Activated CD4-positive, CD25-positive, alpha-beta regulatory T cell (primary cell): ENCODE measurements at places on chromosomes 2 and 18.

DNA sequence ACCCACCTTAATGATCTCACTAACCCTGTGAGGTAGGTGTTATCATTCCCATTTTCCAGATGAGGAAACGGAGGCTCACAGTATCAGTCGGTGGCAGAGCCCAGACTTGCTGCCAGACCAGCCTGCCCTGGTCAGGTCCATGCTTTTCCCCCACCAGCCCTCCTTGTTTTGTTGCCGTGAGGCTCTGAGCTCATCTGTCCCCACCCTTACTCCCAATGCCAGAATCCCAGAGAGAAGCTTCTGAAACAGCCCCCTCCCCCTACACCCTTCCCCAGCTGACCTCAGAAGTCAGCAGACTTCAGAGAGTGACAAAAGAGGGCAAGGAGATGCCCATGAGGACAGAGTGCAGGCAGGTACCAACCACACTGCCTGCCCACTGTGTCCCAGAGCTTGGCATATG lies 20.8 kb upstream of the TNS1 start:
- no peak for DNase-seq

DNA sequence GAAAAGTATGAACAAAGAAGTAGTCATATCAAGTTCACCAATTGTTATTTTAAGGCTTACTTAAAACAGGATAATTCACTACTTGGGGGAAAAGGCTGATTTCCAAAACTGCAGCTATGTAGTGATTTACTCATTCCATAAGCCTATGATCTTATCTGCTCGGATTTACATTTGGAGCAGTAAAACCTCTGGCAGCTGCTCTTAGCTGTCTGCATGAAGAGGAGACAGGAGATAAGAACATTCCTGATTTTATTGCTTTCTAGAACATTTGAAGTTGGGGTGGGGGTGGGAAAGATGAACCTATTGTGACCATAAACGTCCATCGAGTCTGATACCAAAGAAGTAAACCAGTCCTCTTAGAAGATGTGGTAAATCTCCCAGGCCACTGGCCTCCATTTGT lies 120.9 kb downstream of the MMADHC start:
- no peak for DNase-seq

GRCh38 chr2:41829052-41829451 lies 218.8 kb upstream of the PKDCC start:
- DNase-seq: no peak

DNA sequence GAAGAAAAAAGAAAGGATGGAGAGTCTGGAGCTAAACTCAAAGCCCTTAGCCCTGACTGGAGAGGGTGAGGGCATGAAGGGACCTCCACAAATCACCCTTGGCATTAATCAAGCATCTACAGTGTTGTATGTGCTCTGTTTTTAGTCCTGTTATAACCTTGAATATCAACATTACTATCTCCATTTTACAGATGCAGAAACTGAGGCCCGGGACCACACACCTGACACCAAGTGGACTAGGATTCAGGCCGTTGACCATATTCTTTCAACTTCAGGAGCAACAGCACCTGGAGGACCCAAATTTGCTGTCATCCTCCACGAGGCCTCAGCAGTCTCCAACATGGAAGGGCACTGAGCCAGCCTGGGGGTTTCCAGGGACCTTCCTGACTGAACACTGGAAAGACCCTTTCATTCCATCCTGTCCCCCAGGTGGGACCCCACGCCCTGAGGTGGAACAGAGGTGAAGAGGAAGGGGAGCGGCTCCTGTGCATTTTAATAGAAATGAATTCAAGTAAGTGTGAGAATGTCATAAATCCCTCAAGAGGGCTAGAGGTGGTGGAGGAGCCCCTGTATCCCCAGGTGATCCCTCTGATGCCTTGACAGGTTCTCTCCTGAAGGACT lies 41.0 kb downstream of the SERTAD2 start:
- no peak for DNase-seq

GRCh38 chr2:168175469-168175868 lies 71.9 kb downstream of the STK39 start:
- DNase-seq: no peak

GRCh38 chr2:122083256-122084048 lies 328.0 kb downstream of the TSN start:
- no peak for DNase-seq

- DNase-seq: no peak
Observed at GRCh38 chr2:196130039-196130825, 41.1 kb downstream of the STK17B start.

DNA sequence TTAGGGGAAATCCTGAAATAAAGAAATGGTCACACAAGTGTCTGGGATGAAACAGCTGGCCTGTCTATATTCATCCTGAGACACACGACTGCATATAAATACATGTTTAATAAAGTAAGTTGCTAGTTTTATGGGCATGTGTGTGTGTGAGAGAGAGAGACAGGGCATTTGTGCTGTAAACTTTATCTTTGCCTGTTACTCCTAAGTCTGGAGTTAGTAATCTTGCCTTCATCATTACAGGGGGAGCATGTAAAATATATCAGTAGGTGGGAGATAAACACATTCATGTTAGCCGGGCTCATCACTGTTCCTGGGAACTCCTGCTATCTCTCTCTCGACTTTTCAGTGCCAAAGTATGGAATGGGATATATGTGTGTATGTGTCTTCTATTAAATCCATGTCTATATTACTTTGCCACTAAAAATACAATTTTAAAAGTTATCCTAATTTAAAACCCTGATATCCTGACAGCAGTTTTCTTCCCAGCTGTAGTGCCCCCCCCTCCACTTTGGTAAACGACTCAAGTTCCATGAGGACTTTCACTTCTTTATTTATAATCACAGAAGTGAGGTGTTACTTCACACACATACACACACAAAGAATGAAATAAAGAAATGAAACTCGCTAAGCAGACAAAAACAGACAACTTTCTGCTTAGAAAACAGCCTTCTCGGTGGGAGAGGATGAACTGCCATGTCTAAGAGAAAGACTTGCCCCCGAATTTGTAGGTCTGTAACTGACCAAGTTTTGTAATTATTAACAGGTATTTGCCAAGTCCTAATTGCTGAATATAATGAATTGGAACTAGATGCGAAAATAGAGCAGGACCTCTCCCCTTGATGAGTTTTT lies 947 bp downstream of the ZEB2 start:
- DNase-seq: no peak

- DNase-seq: no peak
Observed at GRCh38 chr2:69481421-69481820, 44.2 kb upstream of the NFU1 start.
